ENCODE measurements at places on chromosomes 7 and 10.
A peak's percentile ranks its signal among the peaks of the same experiment; 100 is the strongest.

GRCh38 chr10:43083764-43084163 lies 6.9 kb downstream of the RET start:
- no peak for DNase-seq

DNA sequence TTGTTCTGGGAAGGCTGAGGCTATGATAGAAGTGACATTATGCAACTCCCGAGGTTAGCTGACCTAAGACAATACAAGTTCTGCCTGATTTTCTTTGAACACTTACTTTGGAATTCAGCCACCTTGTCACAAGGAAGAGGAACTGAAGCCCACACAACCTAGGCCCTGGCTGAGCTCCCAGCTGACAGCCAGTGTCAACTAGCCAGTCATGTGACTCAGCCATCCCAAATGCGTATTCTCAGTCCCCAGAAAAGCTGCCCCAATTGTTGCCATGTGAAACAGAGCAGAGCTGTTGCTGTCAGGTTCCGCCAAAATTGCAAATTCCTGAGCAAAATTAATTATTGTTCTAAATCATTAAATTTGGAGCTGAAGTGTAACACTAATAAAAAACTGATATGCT lies 1010.0 kb downstream of the XPNPEP1 start:
- DNase-seq = no peak

DNA sequence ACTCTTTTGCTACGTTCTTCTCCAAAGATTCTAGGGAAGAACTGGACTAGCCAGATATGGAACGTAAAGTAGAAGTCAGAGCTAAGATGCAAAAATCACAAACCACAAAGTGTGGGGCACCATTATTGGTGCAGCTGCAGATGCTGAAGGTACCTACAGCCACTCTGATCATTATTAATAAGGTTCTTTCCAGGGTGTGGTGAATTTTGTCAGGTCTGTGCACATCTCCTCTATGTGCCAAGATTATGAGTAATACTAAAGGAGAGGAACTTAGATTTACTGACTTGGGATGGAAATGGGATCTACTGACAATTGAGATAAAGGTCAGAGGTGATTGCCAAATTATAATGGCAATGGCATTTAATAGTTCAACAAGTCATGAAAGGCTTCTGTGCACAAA lies 148.2 kb downstream of the RAPGEF5 start:
- no peak for DNase-seq

DNA sequence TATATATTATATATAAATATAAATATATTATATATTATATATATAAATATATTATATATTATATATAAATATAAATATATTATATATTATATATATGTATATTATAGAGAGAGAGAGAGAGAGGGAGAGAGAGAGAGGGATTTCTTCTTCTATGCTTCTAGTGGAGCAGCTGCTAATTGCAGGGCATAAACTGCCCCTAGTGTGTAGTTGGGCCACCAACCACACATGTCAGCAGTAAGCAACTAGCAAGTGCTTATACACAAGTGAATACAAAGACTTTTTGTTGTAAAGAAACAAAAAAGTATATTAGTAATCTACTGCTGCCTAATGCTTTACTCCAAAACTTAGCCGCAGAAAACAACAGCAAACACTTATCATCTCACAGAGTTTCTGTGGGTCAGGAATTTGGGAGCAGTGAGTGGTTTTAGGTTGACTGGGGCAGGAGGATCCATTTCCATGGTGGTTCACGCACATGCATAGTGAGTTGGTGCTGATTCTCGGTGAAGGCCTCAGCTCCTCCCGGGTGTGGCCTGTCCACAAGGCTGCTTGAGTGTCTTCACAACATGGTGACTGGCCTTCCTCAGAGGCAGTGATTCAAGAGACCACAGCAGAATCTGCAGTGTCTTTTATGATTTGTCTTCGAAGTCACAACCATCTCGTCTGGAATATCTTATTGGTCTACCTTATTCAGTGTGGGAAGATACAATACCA lies 25.5 kb upstream of the BAG3 start:
- no peak for DNase-seq

DNA sequence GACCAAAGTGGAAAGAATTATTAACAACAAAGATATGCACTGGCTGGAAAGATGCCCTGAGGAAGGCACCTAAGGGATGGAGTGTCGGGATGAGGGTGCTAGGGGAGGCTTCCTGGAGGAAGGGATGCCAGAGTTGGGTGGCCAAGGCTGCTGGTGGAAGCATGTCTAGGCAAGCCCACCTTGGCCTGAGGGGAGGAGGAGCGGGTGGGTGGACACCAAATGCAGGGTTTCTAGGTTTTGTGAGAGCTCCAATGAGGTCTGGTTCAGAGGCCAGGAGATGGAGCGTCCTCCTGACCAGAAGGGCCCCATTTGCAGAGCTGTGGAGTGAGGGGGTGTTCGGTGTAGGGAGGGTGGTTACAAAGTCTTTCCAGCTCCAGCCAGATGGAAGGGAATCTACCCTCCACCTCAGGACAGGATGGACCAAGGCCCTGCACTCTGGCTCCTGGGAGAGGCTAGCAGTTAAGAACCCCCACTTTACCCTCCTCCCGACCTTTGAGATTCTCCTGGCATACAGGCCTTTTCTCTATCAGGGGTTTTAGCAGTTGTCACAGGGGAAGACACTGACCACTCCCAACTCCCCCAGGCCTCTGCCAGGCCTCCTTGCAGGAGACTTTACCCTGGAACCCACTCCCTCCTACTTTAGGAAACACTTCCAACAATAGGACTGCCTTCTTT lies 3.0 kb upstream of the DDIT4 start:
- no peak for DNase-seq

- no peak for DNase-seq
These were observed 160.9 kb upstream of the SMIM30 start for GRCh38 chr7:113279256-113279655.

DNA sequence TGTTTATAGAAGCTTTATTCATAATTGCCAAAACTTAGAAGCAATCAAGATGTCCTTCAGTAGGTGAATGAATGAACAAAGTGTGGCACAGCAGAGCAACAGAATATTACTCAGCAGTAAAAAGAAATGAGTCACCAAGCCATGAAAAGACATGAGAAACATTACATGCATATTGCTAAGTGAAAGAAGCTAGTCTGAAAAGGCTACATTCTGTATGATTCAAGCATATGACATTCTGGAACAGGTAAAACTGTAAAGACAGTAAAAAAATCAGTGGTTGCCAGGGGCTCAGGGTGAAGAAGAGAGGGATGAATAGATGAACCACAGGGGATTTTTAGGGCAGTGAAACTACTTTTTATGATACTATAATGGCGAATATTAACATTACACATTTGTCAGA lies 80.9 kb upstream of the APBB1IP start:
- DNase-seq = no peak

DNA sequence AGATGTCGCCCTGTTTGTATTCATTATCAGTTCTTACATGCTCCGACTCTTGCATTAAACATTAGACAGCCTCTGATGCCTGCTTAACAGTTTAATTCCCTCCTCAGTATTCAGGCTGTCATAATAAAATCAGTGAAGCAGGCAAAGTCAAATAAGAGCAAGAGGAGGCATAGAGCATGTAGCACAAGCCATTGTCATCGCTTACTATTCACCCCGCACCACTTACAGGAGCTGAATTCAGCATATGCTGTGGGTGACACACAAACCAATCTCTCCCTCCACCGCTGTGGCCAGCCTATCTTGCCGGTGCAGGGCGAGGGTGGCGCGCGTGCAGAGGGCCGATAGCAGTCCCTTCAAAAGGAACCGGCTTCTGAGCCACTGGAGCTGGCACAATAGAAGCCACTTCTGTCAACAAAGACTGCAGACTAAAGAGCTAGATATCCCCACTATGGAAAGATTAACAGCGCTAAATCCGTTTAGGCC lies 433.2 kb upstream of the MGMT start:
- no peak for DNase-seq

- no peak for DNase-seq
These were observed 101.9 kb upstream of the TNRC18 start for GRCh38 chr7:5525271-5526099.

DNA sequence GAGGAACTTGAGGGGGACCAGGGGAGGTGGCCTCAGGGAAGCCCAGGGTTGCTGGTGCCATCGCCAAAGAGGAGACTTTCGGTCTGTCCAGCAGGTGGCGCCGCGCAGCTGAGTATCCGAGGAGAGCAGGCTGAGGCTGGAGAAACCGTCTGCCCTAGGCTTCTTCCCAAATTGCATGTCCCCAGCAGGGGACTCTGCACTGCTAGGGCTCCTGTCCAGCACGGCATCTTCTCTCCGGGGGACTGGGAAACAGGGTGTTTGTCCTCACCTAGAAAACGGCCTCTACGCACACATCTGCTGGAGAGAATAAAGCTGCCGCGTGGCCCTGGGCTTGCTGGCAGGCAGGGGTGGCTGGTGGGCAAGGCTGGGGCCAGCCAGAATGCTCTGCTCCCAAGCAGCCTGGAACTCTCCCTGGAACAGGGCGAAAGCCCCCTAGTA lies 161.9 kb downstream of the SH2D4B start:
- peak; percentile 63 for DNase-seq

GRCh38 chr10:13421382-13421917 lies 73.4 kb upstream of the SEPHS1 start:
- DNase-seq = no peak

- no peak for DNase-seq
These were observed 12.9 kb downstream of the PDZD8 start for GRCh38 chr10:117362313-117362712.

All from inflammatory macrophage (primary cell).